ENCODE measurements at places on chromosomes 3 and 15.

DNA sequence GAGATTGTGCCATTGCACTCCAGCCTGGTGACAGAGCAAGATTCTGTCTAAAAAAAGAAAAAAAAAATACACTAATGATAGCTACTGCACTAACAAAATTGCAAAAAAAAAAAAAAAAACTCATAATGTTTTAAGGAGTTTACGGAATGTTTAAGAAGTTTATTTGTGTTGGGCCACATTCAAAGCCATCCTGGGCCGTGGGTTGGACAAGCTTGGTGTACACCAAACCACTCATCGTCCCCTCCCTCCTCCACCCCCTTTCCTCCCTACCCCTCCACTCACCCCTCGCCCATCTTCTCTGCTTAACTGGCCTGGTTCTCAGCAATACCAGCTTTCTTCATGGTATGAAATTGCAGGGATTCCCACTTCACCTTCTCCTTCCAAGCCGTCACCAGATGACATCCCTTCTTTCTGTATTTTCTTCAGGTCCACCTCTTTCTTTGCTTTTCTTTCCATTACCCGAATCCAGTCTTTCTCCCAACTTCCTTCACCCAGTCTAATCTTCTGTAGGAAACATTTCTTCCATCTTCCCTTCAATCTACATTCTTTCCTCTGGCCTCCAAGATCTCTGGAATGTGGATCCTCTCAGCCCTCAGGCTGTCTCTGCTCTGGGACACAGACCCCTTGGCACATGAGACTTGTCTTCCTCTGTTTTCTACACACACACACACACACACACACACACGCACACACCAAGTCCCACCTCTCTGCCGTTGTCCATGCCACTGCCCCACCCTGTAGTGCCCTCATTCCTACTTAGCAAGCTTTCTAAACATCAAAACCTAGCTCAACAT lies 3.5 kb upstream of the MESP1 start:
- DNase-seq: no peak

DNA sequence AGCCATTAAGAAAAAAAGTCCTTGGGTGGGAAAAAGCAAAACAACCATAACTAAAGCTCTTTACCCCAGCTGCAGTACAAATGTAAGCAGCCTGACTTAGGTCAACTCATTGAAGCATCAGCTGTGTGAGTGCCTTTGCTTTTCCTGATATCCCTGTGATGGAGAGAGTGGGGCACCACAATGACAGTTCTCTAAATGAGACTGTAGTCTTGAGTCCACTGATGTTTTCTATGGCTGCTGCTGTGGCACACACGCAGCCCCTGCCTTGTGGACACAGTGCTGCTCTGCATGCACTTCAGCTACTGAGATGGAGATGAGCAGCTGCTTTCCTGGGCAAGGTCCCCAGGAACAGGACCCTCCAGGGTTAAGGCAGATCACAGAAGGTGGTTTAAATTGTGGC lies 173.2 kb downstream of the KCNAB1 start:
- DNase-seq: no peak

DNA sequence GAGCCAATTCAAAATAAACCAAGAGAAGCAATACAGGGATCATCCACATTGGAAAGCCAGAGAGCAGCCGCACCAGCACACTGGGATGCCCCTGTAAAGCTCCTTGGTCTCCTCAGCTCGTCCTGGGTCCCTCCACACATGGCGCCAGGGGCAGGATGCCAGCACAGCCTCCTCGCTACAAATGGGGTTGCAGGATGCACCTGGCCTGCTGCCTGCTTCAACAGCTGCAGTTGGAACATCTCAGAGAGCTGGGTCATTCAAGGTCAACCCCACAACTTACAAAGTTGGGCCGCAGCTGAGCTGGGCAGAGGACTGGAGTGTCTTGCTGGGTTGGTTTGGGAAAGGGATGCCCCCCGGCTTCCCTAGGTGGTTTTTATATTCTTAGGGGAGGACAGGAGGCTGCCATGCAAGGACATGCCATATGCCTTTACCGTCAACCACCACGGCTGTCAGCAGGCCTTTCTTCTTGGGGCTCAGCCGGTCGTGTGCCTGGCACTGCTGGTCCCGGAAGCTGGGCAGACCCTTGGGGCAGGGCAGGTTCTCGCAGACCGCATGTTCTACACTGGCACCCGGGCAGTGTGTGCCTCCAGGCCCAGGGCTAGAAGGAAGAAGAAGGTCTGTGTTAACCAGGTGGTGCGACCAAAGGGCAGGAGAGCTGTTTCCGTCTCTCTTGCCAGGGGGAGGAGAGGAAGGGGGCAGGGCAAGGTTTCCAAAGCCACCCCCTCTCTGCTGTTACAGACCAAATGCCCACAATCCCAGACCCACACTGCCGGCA lies 225.2 kb downstream of the ADAMTS17 start:
- DNase-seq: no peak

- no peak for DNase-seq
Observed at GRCh38 chr3:149955449-149955848, 15.2 kb downstream of the PFN2 start.

DNA sequence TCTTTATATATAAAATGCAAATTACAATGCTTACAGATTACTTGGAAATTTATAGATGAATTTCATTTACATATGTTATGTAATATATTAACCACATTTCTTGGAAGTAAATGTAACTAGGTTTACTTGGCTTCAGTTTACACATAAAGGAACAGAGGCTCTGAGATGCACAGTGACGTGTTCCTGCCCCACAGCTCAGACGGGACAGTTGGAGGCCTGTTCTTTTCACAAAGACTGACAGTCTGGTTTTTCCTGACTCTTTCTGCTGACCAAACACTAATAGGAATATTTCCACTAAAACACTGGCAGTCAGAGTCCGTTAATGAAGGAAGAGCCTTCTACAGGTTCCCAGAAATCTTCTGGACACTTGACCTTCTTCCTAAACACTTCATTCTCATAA lies 336.1 kb downstream of the MFSD1 start:
- DNase-seq: no peak

- no peak for DNase-seq
Observed at GRCh38 chr15:95850837-95851236, 479.7 kb upstream of the NR2F2 start.

DNA sequence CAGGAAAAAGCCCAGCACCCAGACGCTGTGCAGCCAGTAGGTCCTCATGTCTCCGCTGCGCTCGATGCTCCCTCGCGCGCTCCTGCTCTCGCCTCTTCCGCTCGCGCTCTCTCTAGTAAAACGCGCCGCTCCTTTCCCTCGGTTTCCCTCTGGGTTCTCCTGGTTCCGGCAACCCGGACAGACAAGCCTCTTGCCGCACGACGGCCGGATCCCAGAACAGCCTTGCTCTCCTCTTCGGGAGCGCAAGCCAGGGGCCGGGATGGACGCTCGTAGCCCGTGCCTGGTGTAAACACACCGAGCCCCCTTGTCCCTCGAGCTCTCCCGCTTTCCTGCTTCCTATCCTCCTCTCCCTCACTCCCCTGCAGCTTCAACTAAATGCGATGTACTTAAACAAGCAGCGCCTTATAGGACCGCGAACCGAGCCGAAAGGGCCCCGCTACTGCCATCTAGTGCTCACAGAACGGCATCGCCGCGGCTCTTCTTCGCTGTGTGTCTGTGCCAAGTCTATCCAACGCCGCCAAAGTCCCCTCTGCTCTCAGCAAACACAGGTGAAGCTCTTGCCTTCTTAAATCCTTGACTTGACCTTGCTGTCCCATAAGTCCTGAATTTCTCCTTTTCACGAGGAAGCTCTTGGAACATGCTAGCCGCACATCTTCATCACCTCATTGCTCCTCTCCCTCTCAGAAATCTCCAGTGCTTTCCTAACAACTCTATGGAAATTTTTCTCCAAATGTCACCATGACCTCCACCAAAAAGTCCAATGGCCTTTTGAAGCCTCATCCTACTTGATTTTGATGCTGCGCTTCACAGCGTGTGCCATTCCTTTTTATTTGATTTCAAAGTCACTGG lies 1037.2 kb downstream of the IGSF11 start:
- DNase-seq: no peak

DNA sequence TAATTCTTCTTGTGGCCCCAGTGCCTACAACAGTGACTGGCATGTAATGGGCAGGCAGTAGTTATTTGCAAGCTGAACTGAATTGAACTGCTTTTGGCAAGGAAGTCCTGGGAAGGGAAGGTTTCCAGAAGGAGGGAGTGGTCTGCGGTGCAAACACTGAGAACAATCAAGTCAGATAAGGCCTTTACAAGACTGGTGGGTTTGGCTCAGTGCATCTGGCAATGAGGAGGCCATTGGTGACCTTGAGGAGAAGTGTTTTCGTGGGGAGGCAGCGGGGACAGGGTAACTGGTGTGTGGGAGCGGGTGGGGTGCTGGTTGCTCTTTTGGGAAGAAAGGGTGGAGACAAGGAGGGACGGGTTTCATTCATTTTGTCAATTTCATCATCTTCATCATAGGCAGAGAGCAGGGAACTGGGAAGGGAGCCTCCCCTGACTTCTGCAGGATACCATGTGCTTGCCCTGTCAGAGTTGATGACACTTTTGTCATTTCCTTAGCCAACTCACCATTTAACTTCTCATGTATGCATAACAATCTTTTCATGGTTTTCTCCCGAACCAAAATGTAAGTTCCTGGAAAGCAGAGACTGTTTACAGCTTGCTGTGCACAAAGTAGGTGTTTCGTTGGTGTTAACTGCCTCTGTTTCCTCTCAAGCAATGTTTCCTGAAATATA lies 8.4 kb upstream of the EHD4 start:
- no peak for DNase-seq

- DNase-seq: no peak
Observed at GRCh38 chr3:170178651-170179050, 2.9 kb downstream of the PHC3 start.

DNA sequence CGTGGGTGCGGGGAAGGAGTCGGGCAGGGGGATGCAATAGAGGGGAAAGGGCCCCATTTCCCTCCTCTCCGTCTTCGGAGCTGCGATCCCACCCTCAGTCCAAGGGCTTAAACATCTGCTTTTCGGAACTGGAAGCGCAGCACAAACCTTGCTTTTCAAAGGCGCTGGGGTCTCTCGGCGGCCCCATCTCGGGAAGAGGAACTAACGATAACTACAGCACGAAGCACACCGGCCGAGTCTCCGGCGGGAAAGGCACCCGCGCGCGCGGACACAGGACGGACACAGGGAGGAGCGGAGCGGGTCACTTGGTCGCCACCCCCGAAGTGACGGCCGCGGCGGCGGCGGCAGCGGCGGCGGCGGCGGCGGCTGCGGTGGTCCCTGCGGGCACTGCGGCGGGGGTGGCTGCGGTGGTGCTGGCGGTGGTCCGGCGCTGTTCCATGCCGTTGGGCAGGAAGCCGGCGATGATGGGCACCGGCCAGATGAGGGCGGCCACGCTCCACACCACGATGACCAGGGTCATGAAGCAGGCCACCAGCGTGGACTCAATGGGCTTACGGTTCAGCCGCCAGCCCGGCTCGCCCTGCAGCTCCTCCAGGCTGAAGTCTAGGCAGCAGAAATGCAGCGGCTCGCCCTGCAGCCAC lies 1.1 kb downstream of the TMEM158 start:
- no peak for DNase-seq

GRCh38 chr3:109175411-109175810 lies 38.9 kb downstream of the C3orf85 start:
- DNase-seq: no peak

DNA sequence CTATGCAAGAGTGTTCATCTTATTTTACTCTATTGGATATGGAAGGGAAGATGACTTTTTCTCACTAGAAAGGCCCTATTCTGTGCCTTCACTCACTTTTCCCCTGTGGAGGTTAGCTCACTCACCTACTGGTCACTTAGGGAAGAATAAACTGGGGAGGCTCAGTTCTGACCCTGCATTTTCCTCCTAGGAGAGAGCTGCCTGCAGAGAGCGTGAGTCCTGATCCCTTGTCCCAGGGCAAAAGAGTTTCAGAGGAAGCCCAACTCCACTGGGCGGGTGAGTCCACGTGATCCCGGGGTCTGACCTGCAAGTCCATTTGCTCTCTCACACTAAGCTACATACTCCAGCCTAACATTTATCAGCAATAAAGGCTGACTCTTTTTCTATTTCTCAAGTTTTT lies 8.4 kb downstream of the MORC1 start:
- DNase-seq: no peak

GRCh38 chr15:58179206-58179605 lies 41.0 kb downstream of the AQP9 start:
- no peak for DNase-seq

DNA sequence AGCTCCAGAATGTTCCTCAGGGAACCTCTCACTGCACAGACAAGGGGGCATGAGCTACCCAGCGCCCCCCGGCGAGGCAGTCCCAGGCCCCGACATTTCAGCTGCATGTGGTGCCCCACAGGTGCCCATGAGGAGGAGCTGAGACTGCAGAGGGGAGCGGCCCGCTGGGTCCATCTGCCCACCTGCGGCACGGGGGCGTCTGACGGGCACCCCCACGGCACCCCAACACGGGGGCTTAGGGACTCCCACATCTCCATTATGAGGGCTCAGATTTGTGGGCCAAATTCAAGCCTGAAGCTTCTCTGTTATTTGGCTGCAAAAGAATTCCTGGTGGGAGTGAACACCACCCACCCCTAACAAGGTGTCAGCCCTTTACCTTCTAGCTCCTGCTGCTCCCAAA lies 258.4 kb downstream of the UACA start:
- no peak for DNase-seq

DNA sequence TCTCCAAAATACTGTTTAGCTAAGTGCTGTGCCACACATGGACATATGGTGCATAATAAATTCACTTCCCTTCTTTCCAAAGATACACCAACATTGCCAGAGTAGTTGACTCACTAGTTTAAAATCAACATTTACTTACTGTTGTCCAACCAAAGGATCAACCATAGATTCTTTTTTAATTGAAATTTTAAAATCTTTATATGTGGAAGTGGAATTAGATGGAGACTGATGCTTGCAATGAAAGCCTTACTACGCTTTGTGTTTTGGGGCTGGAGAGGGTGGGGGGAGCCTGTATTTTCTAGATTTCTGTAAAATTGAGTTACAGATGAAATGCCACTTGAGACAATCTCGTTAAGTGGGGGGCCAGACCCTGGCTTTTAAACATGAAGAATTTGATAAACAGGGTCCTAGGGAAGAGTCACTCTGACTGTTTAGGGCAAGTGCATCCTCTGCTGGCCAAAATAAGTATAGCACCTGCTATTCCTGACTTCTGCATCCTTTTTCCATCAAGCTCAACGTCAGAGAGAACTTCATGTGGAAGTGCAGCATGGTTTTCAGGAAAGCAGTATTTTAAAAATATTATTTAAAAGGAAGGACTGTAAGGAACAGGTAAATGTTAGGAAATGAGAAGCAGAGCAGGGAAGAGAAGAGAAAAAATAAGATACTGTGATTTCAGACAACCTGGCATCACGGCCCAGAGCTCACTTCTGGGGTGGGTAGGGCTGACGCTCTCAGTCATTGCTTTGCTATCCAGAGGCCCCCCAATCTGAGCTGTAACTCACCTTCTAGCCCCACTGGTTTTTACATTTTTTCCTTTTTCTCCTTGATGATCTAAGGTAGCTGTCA lies 76.7 kb downstream of the BOC start:
- DNase-seq: no peak

GRCh38 chr3:129615751-129616281 lies 9.3 kb upstream of the PLXND1 start:
- no peak for DNase-seq
